ENCODE measurements at places on chromosomes 6 and 20.

GRCh38 chr20:46174469-46175126 is 56.5 kb downstream of the CD40 start:
- DNase-seq = peak; percentile 74

- no peak for DNase-seq
These were observed 232.9 kb downstream of the BCKDHB start for GRCh38 chr6:80339421-80339820.

GRCh38 chr6:144515761-144516160 is 230.6 kb downstream of the UTRN start:
- no peak for DNase-seq

- DNase-seq = peak; percentile 33
These were observed 94.9 kb downstream of the OGFRL1 start for GRCh38 chr6:71383476-71383875.

DNA sequence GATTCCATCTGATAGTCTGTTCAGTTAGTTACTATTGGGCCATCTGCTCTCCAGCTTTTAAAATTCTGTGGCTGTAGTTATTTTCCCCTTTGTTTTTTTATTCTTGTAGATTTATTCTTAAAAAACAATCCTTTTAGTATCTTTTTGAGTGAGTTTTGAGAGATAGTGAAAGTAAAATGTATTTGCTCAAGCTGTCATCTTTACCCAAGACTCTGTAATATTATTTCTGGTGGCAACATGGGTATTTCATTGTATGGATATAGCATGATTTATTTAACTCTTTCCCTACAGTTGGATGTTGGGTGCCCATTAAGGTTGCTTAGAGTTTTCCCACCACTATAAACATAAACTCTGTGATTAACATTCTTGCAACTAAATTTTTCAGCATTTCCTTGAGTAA is 24.6 kb downstream of the STK4 start:
- DNase-seq = no peak

GRCh38 chr6:159037756-159038290 is 7.0 kb downstream of the TAGAP start:
- DNase-seq = no peak

DNA sequence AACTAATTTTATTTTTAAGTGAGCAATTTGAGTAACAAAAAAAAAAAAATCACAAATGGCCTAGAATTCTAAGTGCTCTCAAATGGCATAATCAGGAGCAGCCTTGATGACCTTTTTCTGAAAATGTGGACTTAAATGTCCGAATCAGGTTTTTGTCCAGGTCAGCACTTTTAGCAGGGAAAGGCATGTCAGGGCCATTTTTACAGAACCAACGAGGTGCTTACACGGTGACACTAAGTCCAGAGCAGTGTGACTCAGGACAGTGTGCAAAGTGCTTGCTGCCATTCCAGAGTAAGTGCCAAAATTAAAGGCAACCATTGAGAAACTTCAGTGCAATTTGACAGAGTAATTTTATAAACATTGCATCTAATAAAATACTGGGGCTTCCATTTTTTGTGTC is 127.8 kb downstream of the KIF16B start:
- no peak for DNase-seq

- DNase-seq = no peak
These were observed 34.7 kb downstream of the SLC35B3 start for GRCh38 chr6:8400663-8401062.

- DNase-seq = no peak
These were observed 963.3 kb downstream of the KIF16B start for GRCh38 chr20:15609921-15610320.

GRCh38 chr6:2209226-2209809 is 36.1 kb downstream of the GMDS start:
- DNase-seq = peak; percentile 68

DNA sequence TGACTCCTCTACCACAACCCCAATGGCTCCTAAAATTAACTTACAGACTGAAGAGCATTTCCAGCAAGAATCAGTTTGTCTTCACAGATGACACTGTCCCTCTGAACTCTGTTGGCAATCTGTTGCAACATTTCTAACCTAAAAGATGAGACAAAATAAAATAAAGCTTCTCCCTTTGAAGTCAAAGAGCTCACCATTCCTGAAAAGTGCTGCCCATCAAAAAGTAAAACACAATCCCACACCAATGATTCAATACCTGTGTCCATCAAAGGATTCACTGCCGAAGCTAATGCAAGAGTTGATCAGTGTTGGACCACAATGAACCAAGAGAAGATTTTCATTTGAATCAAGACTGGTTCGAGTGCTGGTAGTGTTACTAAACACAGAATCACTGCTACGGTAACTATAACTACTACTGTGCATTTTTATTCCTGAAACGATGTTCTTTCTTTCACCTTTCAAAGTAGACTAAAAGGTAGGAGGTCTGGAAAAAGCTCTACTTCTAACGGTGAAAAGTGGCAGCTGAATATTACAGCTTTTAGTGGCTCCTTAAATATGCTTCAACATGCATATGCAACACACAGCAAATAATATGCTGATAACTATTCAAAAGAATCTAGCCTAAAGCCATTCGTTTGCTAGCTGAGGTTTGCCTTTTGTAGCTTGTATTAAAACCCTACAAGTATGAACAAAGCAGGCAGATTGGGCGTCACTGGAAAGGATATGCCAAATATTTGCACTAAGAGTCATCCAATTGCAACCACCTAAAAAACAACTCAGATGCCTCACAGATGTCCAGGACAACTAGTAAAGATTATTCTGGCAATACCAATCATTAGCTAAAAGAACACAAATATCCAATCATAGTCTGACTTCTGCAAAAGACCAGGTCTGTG is at the start of gene DST:
Gene DST (minus strand): TSS at position 524 of the 896 bp plus-strand sequence.
- no peak for DNase-seq

GRCh38 chr20:51639206-51639832 is 96.8 kb upstream of the NFATC2 start:
- DNase-seq = peak; percentile 80

GRCh38 chr20:53739799-53740785 is 146.5 kb upstream of the ZNF217 start:
- DNase-seq = no peak

DNA sequence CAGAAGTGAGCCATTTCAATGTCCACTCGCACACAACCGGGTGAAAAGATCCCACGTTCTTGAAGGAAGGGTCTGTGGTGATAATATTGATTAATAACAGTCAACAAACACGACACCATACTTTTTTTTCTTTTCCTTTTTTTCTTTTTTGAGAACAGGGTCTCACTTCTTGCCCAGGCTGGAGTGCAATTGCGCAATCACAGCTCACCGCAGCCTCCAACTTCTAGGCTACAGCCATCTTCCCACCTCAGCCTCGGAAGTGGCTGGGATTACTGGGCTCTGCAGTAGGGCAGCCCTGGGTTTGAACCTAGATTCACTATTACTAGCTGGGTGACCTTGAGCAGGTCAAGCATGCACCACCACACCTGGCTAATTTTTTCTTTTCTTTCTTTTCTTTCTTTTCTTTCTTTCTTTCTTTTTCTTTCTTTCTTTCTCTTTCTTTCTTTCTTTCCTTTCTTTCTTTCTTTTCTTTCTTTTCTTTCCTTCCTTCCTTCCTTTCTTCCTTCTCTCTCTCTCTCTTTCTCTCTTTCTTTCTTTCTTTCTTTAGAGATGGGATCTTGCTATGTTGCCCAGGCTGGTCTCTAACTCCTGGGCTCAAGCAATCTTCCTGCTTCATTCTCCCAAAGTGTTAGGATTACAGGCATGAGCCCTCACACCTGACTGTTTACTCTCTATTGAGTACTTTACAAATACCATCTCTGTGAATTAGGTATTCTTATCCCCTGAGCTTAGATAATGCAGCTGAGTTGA is 123.9 kb downstream of the SNX5 start:
- no peak for DNase-seq

DNA sequence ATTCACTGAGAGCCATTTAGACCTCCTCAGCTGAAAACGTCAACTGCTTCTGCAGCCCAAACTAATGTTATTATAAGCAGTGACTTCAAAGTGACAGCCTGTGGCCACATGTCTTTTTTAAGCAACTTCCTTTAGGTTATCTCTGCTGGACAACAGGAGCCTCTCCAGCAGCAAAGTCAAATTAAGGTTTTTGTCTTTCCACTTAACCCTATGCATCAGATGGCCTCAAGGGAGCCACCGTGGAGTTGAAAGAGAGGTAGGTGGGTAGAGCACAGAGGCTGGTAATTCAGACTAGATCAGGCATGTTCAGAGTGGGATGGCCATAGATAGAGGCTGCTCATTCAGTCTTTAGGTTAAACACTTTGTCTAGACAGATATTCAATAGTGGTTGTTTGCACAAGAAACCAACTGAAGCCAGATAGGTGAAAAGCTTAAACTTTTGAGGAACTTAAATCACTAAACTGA is 300.6 kb upstream of the ECI2 start:
- DNase-seq = no peak

- DNase-seq = peak; percentile 52
These were observed 41.5 kb downstream of the SH3BGRL2 start for GRCh38 chr6:79672631-79673111.

- DNase-seq = no peak
These were observed 4.3 kb upstream of the RPP21 start for GRCh38 chr6:30340589-30341054.

- no peak for DNase-seq
These were observed 155.5 kb upstream of the SIM1 start for GRCh38 chr6:100620085-100620840.

DNA sequence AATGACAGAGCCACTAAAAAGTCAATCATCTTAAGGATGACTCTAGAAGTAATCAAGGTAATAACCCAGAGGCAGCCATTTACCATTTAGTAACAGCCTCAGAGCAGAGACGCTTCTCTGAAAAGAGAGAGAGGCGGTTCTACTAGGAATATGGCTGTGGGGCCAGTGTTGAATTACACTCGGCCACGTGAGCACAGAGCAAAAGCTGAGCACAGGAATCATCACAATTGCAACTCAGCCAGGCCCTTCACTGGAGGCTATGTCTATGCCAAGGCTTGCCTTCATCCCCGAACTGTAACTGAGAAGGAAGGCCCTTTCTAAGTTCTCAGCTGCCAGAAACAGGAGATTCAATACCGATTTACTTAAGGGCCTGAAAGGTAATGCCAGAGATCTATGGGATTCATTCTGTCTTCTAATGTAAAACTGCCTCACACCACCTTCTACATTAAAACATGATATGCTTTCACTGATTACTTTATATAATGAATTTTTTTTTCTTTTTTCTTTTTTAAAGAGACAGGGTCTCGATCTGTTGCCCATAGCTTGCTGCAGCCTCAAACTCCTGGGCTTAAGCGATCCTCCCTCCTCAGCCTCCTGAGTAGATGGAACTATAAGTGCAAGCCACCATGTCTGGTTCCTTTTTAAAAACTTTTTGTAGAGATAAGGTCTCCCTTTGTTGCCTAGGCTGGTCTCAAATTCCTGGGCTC is 67.6 kb downstream of the NUDT3 start:
- peak; percentile 59 for DNase-seq

DNA sequence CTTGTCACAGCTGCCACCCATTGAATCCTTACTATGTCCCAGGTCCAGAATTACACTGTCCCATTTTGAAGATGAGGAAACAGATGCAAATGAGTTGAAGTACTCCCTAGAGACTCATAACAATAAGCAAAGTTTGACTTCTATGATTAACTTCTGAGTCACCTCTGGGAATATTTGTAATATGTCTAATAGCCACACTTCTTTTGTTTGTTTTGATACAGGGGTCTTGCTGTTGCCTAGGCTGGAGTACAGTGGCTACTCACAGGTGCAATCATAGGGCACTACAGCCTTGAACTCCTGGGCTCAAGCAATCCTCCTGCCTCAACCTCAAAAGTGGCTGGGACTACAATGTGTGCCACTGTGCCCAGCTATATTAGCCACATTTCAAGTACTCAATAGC is 11.4 kb upstream of the SOX12 start:
- DNase-seq = no peak

DNA sequence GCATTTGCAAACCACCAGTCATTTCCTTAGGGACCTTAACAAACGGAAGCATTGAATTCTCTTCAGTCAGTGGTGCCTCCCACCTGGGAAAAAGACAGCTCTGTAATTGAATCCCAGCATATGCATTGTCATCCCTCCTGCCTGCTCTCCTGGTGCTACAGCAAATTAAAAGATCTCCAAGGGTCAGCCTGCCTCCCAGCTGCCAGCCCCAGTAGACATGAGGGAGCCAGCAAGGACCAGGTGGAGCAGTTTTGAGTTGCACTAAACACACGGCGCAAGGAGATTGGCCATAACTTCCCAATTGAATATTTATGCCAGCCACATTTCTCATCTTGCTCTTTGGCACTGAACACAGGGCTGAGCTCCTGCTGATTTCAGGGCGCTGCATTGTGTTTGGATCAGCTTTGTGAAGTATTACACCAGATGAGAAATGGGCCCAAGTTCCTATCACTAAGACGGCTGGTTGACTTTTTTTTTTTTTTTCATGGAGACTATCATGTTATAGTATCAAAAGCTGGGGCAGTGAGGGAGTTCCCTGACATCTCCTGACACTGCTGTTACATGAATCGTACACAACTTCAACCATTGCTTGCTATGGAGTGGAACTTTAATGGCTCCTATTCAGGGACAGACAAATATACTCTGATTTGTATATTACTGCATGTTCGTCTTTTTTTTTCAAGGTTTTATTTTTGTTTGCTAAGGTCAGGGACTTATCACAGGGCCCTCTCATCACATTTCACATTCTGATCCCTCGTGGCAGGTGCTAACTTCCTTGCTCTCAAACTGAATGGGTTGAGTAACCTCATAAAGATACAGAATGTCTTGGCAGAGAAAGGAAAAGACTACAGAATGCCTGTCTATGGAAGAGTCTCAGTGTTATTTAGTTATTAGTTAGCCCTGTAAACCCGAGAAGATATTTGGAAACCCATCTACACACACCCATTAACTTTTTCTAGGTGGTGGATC is 191.1 kb downstream of the EYA4 start:
- DNase-seq = peak; percentile 82
